ENCODE measurements at places on chromosomes 3 and 15.

DNA sequence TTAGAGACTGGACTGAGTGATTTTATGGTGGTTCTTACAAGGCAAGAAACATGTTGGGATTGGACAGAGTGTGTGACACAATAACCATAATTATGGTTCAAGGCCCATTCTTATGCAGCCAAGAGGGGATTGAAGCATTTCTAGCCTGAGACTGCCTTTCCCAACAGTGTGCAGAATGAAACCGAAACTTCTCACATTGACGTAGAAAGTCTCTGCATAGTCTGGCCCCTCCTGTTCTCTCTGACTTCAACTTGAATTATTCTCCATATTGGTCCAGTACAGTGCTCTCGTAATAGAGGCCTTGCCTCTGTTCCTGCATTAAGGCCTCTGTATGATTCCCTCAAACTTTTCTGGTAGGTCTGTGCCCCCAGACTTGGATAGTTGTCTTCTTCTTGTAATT lies 138.3 kb downstream of the DIPK2A start:
- no peak for DNase-seq

DNA sequence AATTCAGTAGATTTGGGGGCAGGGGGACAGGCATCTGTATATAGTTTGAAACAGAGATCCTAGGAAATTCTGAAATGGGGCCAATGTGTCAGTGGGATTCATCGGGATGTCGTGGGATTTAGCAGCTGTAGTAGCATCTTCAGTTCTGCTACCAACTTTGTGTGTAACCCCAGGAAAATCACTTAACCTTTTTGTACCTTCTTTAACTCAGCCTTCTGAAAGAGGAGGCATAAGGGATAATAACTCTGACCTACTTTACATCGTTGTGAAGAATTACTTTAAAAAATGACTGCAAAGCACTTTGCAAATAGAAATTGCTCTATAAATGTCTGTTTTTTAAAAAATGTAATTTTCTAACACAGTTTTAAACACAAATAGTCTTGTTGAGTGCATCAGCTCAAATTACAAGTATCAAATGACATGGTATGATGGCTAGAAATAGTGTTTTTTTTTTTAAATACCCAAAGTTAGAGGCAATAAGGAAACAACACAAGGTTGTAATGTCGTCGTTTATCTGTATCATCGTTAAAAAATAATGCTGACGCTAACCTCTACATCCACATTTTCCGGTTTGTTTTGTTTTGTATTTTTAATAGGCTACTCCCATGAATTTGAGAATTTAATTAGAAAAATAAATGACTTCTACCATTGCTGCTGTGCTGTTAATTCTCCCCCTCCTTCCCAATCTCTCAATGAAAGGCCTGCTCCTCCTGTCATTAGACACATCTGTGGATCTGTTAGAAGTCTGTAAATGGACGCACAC lies 338.5 kb downstream of the PTPRG start:
- no peak for DNase-seq

DNA sequence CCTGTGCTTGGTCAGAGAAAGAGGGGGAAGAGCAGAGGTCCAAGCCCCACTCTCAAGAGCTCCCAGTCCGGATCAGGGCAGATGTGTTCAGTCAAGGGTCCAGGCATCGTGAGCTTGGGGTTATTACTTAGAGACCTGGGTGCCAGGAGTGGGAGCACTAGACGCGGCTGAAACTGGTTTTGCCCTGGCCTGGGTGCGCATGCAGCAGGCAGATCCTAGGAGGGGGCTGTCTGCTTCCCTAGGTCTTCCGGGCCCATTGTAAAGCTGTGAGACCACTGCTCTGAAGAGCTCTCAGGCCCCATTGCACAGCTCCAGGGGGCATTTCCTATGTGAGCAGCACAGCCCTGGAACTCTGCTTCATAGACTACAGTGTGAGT lies 204.9 kb upstream of the LINGO1 start:
- DNase-seq: no peak

DNA sequence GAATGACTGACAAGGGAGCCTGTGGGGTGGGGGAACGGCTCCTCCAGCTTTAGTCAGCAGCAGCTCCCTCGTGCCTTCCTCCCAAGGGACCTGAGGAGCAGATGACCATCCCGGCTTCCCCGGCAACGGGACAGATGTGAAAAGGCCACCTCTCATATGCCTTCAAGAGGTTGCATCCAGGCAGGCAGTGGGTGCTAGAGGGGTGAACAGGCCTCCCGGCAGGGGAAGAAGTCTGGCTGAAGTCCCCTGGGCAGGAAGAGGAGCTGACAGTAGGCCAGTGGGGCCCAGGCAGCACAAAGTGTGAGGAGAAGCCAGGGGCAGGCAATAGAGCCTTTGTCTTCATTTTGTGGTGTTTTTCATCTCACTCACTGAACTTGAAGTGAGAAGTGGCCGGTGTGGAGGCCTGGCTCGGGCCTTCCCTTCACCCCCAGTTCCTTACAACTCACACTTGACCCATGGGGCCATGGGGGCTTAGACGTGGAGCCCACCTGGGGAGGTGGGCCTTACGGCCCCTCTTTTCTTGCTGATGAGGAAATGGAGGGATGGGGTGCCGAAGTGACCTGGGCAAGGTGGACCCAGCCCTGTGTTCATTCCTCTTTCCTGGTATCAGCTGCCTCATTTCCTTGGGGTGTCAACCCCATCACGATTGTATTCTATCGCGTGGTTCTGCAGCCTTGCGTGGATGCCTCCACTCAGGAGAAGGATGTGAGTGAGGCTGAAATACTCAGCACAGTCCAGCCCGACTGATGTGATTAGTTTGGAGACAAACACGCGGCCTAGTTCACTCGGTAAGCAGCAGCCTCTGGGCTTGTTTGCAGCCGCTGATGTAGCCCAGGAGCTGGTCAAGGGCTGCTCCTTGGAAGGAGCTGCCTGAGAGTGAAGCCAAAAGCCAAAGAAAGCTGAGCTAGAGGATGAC lies 115.5 kb upstream of the ALDH1A3 start:
- DNase-seq: no peak

- no peak for DNase-seq
These were observed 10.9 kb downstream of the PXYLP1 start for GRCh38 chr3:141242377-141243092.

DNA sequence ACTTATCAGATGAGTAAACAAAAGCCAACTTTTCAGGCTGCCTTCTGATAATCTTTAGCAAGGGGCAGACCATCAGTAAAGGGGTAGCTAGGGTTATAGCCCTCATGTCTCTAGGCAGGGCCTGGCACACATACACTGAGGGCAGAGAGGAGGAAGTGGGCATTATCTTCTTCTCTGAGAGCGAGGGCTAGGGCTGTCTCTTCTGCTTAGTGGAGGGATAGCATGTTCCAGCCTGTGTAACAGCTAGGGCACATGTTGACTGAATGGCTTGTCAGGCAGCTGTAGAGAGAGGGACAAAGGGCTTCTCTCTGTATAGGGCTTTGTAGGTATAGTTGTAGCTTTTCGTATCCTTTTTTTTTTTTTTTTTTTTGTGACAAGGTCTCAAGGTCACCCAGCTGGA lies 17.8 kb downstream of the CRTC3 start:
- DNase-seq: no peak
